A549 treated with CpdA at 1 μM for 4 hours (cell line): ENCODE measurements at places on chromosomes 16 and 17. TPM values are rescaled to one million over a fixed set of nuclear protein-coding genes. Genes with fewer than 3 reads are reported as not detected.

The PIRT gene
- not detected in 5 replicates for total RNA-seq

The ABCC6 gene
- 0.69 to 1.2 TPM (median 0.87 TPM) in 5 replicates for total RNA-seq

The KIF2B gene
- not detected in 5 replicates for total RNA-seq

The KIF18B gene
- total RNA-seq: 34.7 to 40.7 TPM (median 40.0 TPM) in 5 replicates

The TGFB1I1 gene
- 34.3 to 68.8 TPM (median 45.1 TPM) in 5 replicates for total RNA-seq

The CMTM2 gene
- total RNA-seq: 0.15 TPM in 1 of 5 replicates, not detected in the others

The C16orf86 gene
- 0.11 to 0.17 TPM (median 0.14 TPM) in 3 of 5 replicates, not detected in the others for total RNA-seq

The MFAP4 gene
- 0.07 TPM in 1 of 5 replicates, not detected in the others for total RNA-seq

The CACNG1 gene
- total RNA-seq: 0.13 to 0.20 TPM (median 0.14 TPM) in 3 of 5 replicates, not detected in the others

The CHST4 gene
- total RNA-seq: 0.06 to 0.20 TPM (median 0.06 TPM) in 4 of 5 replicates, not detected in the other

The KIF1C gene
- 101 to 112 TPM (median 103 TPM) in 5 replicates for total RNA-seq

The CHRNE gene
- total RNA-seq: 0.06 to 0.17 TPM (median 0.13 TPM) in 4 of 5 replicates, not detected in the other
